ENCODE measurements at places on chromosomes 4 and X. TPM values are rescaled to one million over a fixed set of nuclear protein-coding genes. Genes with fewer than 3 reads are reported as not detected.

- no peaks in the 10 kb centered on the region for H3K36me3 ChIP-seq
- no peaks in the 10 kb centered on the region for H3K4me1 ChIP-seq
- no peaks in the 10 kb centered on the region for H3K27me3 ChIP-seq
- H3K27ac ChIP-seq, result no peak overlapping the region
- H3K4me3 ChIP-seq, result no peak overlapping the region
Measured at GRCh38 chrX:128460835-128461234, 408.6 kb upstream of the ACTRT1 start.

The TMPRSS11A gene
- 0.24 TPM for total RNA-seq

DNA sequence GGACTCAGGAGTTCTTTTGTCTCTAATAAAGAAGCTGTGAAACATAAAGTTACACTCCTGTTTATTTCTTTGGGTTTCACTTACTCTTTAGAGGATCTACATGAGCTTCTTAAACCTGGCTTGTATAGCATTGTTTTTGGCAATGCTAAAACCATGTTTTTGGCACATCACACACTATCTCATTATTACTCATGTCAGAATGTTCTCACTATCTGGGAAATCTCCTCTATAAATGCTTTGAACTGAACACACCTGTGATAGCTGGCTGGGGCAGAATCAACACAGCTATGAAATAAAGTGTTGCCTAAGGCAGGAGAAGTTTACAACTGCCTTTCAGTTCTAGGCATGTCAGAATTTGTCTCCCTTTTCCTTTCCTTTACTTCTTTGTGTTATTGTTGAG lies 52.6 kb downstream of the SULT1B1 start:
- no peaks in the 10 kb centered on the region for H3K27me3 ChIP-seq
- H3K36me3 ChIP-seq, result no peaks in the 10 kb centered on the region
- no peaks in the 10 kb centered on the region for H3K4me1 ChIP-seq
- no peak overlapping the region for H3K27ac ChIP-seq

- DNase-seq, result no peak
- H3K27ac ChIP-seq, result no peak overlapping the region
- no peaks in the 10 kb centered on the region for H3K27me3 ChIP-seq
- no peak overlapping the region for H3K4me3 ChIP-seq
Measured at GRCh38 chr4:149961876-149962597, 116.2 kb upstream of the DCLK2 start.

The GABRG1 gene
- total RNA-seq, result 0.05 TPM

DNA sequence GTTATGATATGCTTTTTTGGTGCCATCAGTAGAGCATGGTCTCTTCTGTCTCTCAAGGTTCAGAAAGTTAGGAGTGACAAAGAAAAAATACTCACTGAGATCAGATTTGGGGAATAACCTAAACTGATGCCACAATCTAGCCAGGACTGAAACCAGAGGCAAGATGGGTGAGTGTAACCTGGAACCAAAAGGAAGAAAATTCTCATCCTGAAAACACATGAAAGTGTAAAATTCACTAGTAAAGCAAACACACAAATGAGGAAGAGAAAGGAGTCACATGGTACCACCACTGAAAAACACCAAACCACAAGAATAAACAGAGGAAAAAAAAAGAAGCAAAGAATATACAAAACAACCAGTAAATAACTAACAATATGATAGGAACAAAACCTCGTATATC lies 96.4 kb downstream of the ANXA10 start:
- no peaks in the 10 kb centered on the region for H3K36me3 ChIP-seq
- H3K27ac ChIP-seq, result no peak overlapping the region
- H3K4me1 ChIP-seq, result no peaks in the 10 kb centered on the region
- no peaks in the 10 kb centered on the region for H3K27me3 ChIP-seq

The AADAT gene
- 1.7 TPM for total RNA-seq

The DNAAF6 gene
- 0.05 TPM for total RNA-seq

DNA sequence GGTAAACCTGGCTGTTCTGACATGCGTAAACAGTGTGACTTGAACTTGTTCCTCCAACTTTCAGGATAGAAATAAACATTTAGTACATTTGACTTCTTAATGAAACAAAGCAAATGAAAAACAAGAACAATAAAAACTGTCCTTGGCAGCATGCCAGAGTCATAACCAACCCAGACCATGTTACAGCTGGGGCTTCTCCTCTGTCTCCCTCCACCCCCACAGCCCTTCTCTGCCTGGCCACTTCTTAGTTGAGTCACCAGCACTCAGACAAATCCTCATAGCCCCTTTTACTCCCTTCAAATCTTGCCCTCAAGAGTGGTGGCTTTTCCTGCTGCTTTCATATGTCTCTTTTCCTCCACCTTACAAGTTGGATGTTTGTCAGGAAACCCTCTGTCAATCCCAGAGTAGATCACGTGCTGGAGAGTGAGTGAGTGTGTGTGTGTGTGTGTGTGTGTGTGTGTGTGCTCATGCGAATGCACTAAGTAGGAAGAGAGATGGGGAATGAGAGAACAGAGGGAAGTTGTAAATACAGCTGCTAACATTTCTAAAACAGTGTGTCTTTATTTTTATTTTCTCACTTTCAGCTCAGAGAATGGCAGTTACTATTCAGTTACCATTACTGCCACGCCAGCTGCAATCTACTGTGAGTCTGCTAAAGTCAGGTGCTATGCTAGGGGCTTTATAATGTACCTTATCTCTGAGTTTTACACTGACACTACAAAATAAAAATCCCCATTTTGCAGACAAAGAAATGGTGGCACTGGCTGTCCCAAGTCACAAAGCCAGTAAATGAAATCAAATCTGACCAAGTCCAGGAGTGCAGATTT lies 15.0 kb downstream of the SCARB2 start:
- H3K27me3 ChIP-seq, result no peaks in the 10 kb centered on the region
- DNase-seq, result no peak
- H3K4me3 ChIP-seq, result no peak overlapping the region

- H3K4me1 ChIP-seq, result no peaks in the 10 kb centered on the region
- DNase-seq, result no peak
- no peak overlapping the region for H3K27ac ChIP-seq
Measured at GRCh38 chr4:68310651-68311247, 39.1 kb downstream of the YTHDC1 start.

The PPP4R3C gene
- not detected for total RNA-seq

GRCh38 chr4:143531380-143531779 lies 17.9 kb downstream of the SMARCA5 start:
- H3K27me3 ChIP-seq, result no peaks in the 10 kb centered on the region
- H3K4me1 ChIP-seq, result no peaks in the 10 kb centered on the region
- no peak for DNase-seq

The F8A2 gene
- total RNA-seq, result not detected

GRCh38 chr4:2289311-2289954 lies 27.5 kb upstream of the MXD4 start:
- DNase-seq, result no peak
- H3K36me3 ChIP-seq, result no peaks in the 10 kb centered on the region
- no peaks in the 10 kb centered on the region for H3K27me3 ChIP-seq

DNA sequence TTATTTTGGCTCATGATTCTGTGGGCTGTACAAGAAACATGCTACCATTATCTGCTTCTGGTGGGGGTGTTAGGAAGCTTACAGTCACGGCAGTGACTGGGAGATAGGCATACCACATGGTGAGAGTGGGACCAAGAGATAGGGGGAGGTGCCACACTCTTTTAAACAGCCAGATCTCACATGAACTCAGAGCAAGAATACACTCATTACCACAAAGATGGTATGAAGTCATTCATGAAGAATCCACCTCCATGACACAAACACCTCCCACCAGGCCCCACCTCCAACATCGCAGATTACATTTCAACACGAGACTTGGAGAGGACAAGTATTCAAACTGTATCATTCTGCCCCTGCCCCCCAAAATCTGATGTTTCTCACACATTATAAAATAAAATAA lies 2396.7 kb downstream of the PCDH7 start:
- DNase-seq, result no peak
- no peak overlapping the region for H3K4me3 ChIP-seq
- H3K27ac ChIP-seq, result no peak overlapping the region
- no peaks in the 10 kb centered on the region for H3K27me3 ChIP-seq
- H3K36me3 ChIP-seq, result no peaks in the 10 kb centered on the region
- no peaks in the 10 kb centered on the region for H3K4me1 ChIP-seq
